Esophagus muscularis mucosa (tissue), 4 donors: ENCODE measurements at places on chromosomes 3 and 15.

GRCh38 chr15:78256044-78256437, 8.3 kb upstream of the DNAJA4 start:
- H3K4me1 ChIP-seq = peaks cover 3% of the 10 kb centered on the region
- no peak overlapping the region for H3K27ac ChIP-seq
- H3K4me3 ChIP-seq = no peak overlapping the region
- DNase-seq = no peak

GRCh38 chr3:193850084-193850619, 257.1 kb downstream of the OPA1 start:
- peaks cover 17% of the 10 kb centered on the region for H3K4me1 ChIP-seq
- H3K27ac ChIP-seq = no peak overlapping the region
- no peaks in the 10 kb centered on the region for H3K27me3 ChIP-seq
- DNase-seq = no peak
- H3K36me3 ChIP-seq = no peaks in the 10 kb centered on the region
- H3K4me3 ChIP-seq = no peak overlapping the region

- H3K36me3 ChIP-seq = no peaks in the 10 kb centered on the region
- no peaks in the 10 kb centered on the region for H3K27me3 ChIP-seq
Measured at GRCh38 chr3:35784169-35784568, 144.8 kb downstream of the ARPP21 start.

DNA sequence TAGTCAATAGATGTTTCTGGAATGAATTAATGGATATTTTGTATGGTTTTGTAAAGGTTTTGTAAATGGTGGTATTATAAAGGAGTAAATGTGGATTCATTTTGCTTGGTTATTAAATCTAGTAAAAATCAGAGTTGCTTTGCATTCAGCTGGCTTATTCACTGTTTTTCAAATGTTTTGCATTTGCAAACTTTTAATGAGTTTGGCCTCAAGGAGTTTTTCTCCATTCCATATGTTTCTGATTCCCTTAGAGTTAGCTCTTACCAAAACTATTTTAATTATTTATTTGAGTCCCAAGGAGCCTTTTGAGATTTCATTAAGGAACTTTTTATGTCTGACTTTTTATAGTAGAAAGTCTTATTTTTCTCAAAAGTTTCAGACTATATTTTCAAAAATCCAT, 992.2 kb downstream of the DIPK2A start:
- no peak overlapping the region for H3K4me3 ChIP-seq
- no peaks in the 10 kb centered on the region for H3K36me3 ChIP-seq
- no peaks in the 10 kb centered on the region for H3K4me1 ChIP-seq
- H3K27ac ChIP-seq = no peak overlapping the region

GRCh38 chr3:129123314-129124060, 1.9 kb upstream of the RAB43 start:
- no peak for DNase-seq
- no peak overlapping the region for H3K4me3 ChIP-seq
- H3K36me3 ChIP-seq = peaks cover 17% of the 10 kb centered on the region
- H3K4me1 ChIP-seq = peaks cover 16% of the 10 kb centered on the region
- H3K27me3 ChIP-seq = no peaks in the 10 kb centered on the region

- H3K27ac ChIP-seq = no peak overlapping the region
- DNase-seq = no peak
- no peaks in the 10 kb centered on the region for H3K4me1 ChIP-seq
- no peaks in the 10 kb centered on the region for H3K27me3 ChIP-seq
- no peak overlapping the region for H3K4me3 ChIP-seq
Measured at GRCh38 chr15:77856705-77857346, 220.7 kb downstream of the TBC1D2B start.

DNA sequence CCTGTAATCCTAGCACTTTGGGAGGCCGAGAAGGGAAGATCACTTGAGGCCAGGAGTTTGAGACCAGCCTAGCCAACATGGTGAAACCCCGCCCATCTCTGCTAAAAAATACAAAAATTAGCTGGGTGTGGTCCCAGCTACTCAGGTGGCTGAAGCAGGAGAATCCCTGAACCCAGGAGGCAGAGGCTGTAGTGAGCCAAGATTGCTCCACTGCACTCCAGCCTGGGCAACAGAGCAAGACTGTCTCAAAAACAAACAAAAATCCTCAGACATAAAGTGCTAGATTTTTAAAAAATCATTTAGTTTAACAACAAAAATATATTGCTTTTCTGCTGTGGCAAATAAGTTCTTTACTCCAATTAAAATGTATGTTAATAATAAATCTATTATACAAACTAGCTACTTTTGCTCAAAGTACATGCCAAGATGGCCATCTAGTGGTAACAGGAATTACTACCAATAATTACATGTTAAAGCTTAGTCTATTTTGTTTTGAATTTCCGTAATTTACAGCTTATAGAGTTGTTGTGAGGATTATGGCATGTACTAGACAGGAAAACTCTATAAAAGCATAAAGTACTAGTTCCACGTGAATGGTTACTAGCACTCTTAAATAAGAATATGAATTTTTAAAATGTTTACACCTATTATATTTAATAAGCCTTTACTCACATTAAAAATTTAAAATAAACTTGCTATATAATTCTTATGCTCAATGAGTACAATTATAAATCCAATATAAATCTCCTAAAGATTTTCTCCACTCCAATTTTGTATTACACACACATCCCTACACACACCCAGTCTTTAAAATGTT, 39.0 kb downstream of the GABPB1 start:
- H3K27ac ChIP-seq = no peak overlapping the region
- no peaks in the 10 kb centered on the region for H3K4me1 ChIP-seq
- DNase-seq = no peak
- H3K36me3 ChIP-seq = no peaks in the 10 kb centered on the region

- no peaks in the 10 kb centered on the region for H3K36me3 ChIP-seq
- H3K4me1 ChIP-seq = peaks cover 5% of the 10 kb centered on the region
- no peaks in the 10 kb centered on the region for H3K27me3 ChIP-seq
- H3K27ac ChIP-seq = no peak overlapping the region
Measured at GRCh38 chr15:64245405-64245804, 82.6 kb upstream of the PPIB start.

DNA sequence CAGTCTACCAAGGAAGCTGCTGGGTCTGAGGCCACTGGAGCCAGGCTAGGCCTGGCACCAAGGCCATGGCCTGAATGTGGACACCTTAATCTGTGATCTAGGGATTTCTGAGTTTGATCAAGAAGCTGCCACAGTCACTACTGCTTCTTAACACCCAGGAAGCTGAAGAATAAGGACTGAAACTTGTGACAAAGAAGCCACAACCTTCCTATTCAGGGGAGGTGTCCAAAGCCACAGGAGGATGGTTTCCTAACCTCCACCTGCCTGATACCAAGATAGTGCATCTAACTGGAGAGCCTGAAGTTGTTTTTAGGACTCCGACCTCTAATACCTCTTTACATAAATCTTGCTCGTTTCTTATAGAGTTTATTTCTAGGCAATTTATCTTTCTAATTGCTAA, 5.5 kb upstream of the ANO10 start:
- peaks cover 7% of the 10 kb centered on the region for H3K4me1 ChIP-seq
- no peak overlapping the region for H3K4me3 ChIP-seq
- no peak for DNase-seq
- H3K27me3 ChIP-seq = no peaks in the 10 kb centered on the region
- no peak overlapping the region for H3K27ac ChIP-seq

DNA sequence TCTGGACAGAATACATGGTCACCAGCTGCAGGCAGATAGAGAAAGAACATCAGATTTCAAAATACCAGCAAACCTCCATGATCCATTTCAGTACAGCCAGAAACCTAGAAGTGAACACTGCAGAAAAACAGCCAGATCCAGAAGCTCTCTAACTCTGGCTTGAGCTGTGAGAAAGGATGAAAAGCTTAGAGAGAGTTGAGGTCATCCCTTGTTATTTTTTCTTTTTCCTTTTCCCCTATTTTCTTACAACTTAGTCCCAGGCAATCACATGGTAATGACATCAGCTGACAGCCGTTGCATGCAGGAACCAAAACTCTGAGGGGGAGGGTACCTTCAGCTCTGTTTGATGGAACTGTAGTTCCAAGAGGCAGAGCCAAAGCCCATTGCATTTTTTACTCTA, 113.2 kb downstream of the TCF12 start:
- H3K27me3 ChIP-seq = no peaks in the 10 kb centered on the region
- H3K4me3 ChIP-seq = no peak overlapping the region

DNA sequence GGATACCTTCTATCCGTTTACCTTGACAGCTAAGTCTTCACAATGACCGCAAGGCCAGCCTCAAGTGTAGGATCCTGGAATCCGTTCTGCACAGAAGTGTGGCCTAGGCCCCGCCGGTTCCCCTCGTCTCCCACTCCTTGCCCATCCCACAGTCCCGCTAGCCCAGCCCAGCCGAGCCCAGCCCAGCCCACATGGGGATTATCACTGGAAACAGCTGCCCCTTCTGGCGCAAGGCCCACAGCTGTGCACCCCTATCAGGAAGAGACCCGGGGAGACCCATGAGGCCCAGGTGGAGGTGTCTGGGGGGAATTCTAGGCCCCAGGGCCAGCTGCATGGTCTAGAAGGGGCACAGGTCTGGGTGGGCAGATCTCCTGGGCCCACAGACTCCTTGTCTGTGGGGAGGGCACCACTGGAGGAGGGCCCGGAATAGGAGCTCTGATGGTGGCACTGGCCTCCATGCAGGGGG, 27.9 kb upstream of the KLF13 start:
- H3K27ac ChIP-seq = no peak overlapping the region
- H3K4me1 ChIP-seq = peaks cover 30% of the 10 kb centered on the region
- H3K4me3 ChIP-seq = no peak overlapping the region
- H3K36me3 ChIP-seq = no peaks in the 10 kb centered on the region
- DNase-seq = peak; percentile 26
- H3K27me3 ChIP-seq = peaks cover 13% of the 10 kb centered on the region

- H3K4me3 ChIP-seq = no peak overlapping the region
- H3K36me3 ChIP-seq = no peaks in the 10 kb centered on the region
- H3K4me1 ChIP-seq = no peaks in the 10 kb centered on the region
- H3K27me3 ChIP-seq = no peaks in the 10 kb centered on the region
- no peak for DNase-seq
Measured at GRCh38 chr3:82736696-82737277, 975.3 kb upstream of the GBE1 start.

DNA sequence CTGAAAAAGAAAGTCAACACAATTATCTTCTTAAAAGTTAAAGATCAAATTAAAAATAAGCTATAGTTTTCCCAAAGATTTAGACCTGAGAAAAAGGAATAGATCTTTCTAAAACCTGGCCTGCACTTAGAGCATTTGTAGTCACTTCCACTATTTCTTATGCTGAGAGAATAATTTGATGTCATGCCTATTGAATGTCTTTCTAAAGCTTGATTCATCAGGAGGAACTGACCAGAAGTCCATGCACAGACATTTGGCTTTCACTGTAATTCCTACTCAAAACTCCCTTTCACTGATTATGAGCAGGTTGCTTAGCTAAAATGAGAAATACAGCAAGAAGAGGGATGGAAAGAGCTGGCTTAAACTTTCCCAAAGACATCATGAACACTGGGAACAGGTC, 4.3 kb downstream of the GREM1 start:
- peaks cover 20% of the 10 kb centered on the region for H3K27me3 ChIP-seq
- peaks cover 37% of the 10 kb centered on the region for H3K4me1 ChIP-seq
- DNase-seq = no peak
- no peak overlapping the region for H3K27ac ChIP-seq
- H3K36me3 ChIP-seq = no peaks in the 10 kb centered on the region

- peaks cover 5% of the 10 kb centered on the region for H3K4me1 ChIP-seq
- H3K27me3 ChIP-seq = no peaks in the 10 kb centered on the region
- no peaks in the 10 kb centered on the region for H3K36me3 ChIP-seq
- no peak overlapping the region for H3K27ac ChIP-seq
- DNase-seq = no peak
- H3K4me3 ChIP-seq = no peak overlapping the region
Measured at GRCh38 chr3:170044795-170045244, 7.0 kb downstream of the GPR160 start.

GRCh38 chr3:34863485-34863884, 775.8 kb upstream of the ARPP21 start:
- no peaks in the 10 kb centered on the region for H3K27me3 ChIP-seq
- H3K36me3 ChIP-seq = no peaks in the 10 kb centered on the region
- no peak overlapping the region for H3K27ac ChIP-seq
- DNase-seq = peak; percentile 4

DNA sequence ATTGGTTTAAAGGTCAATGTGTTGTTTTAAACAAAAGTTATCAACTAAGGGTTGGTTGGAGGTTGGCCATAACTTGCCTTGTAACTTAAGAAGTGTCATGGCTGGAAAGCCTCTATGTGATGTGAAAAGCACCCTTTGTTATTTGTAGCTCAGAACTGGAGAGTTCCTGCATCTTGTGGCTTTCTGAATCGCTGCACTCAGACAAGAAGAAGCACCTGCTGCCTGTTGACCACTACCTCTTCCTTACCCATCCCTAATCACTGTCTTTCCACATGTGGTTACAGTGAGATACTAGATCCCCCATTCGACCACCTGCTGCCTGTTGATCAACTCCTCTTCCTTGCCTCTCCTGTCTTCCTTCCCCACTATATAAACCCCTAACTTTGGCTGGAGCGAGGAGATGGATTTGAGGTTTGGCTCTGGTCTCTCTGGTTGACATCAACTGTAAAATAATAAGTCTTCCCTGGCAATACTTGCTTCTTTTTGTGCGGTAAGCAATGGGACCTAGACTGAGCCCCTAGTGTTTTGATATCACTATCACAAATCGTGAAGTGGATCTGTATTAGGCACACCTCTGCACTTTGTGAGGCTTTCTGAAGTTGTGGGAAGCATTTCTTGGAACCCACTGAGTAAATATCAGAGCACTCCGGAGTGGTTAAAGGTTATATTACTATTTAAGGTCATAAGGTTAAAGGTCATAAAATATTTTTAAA, 13.8 kb downstream of the RPL39L start:
- DNase-seq = peak; percentile 45
- H3K27me3 ChIP-seq = no peaks in the 10 kb centered on the region
- H3K4me3 ChIP-seq = no peak overlapping the region
- no peak overlapping the region for H3K27ac ChIP-seq

GRCh38 chr15:101043911-101044624, 124.9 kb downstream of the LRRK1 start:
- peak; percentile 74 for DNase-seq
- H3K4me1 ChIP-seq = no peaks in the 10 kb centered on the region
- no peak overlapping the region for H3K27ac ChIP-seq
- no peak overlapping the region for H3K4me3 ChIP-seq

- no peak for DNase-seq
- H3K4me1 ChIP-seq = peaks cover 4% of the 10 kb centered on the region
- no peak overlapping the region for H3K4me3 ChIP-seq
- H3K36me3 ChIP-seq = peaks cover 46% of the 10 kb centered on the region
- H3K27ac ChIP-seq = no peak overlapping the region
Measured at GRCh38 chr15:55183679-55184078, 13.1 kb downstream of the RSL24D1 start.

- H3K27me3 ChIP-seq = no peaks in the 10 kb centered on the region
- no peak for DNase-seq
- no peaks in the 10 kb centered on the region for H3K4me1 ChIP-seq
- no peaks in the 10 kb centered on the region for H3K36me3 ChIP-seq
- no peak overlapping the region for H3K27ac ChIP-seq
Measured at GRCh38 chr3:80278056-80278455, 510.3 kb upstream of the ROBO1 start.

DNA sequence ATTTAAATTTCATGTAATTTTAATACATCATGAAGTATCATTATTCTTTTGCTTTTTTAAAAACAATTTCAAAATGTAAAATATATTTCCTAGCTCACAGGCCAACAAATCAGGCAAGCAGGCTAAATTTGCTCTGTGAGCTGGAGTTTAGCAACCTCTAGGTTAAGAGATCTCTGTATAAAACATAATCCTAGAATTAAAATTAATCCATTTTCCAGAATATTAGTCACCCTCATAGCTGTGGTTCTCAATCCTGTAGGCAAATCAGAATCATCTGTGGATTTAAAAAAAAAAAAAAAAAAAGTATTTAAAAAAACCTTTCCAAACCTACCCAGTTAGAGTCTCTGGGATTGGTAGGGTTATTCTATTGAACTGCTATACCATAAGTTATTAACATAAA, 209.7 kb downstream of the MINAR1 start:
- H3K27ac ChIP-seq = no peak overlapping the region
- no peaks in the 10 kb centered on the region for H3K27me3 ChIP-seq
- no peaks in the 10 kb centered on the region for H3K36me3 ChIP-seq
- DNase-seq = no peak
- H3K4me1 ChIP-seq = no peaks in the 10 kb centered on the region
